ENCODE measurements at places on chromosomes 3 and 15.

- DNase-seq = no peak
Observed at GRCh38 chr3:2099028-2099671, 484 bp downstream of the CNTN4 start.

DNA sequence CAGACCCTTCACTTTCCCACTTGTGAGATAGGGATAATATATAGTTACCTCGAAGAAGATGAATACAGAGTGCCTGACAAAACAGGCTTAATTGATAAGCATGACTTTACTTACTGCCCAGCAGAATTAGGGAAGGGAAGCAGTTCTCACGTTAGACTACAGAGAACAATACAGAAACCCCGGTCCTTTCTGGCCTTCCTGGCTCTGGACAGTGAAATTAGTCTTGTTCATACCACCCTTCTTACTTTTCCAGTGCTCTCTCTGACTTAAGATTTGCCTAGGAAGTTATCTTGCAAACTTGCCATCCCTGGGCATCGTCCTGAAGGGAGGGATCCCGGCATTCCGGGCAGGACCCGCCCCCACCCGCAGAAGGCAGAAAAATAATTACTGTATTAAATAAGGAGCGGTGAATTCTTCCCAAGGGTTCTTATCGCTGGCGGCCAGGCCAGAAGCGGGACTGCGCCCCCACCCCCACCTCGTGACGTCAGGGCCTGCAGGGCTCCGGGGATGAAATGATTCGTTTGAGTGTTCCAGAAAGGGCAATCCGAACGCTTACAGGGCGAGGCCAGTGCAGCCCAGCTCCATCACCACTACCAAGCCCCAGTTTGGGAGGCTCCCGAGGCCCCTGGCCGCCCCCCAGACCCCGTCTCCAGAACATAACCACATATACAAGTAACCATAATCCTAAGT lies 8.4 kb downstream of the SOX2 start:
- no peak for DNase-seq

DNA sequence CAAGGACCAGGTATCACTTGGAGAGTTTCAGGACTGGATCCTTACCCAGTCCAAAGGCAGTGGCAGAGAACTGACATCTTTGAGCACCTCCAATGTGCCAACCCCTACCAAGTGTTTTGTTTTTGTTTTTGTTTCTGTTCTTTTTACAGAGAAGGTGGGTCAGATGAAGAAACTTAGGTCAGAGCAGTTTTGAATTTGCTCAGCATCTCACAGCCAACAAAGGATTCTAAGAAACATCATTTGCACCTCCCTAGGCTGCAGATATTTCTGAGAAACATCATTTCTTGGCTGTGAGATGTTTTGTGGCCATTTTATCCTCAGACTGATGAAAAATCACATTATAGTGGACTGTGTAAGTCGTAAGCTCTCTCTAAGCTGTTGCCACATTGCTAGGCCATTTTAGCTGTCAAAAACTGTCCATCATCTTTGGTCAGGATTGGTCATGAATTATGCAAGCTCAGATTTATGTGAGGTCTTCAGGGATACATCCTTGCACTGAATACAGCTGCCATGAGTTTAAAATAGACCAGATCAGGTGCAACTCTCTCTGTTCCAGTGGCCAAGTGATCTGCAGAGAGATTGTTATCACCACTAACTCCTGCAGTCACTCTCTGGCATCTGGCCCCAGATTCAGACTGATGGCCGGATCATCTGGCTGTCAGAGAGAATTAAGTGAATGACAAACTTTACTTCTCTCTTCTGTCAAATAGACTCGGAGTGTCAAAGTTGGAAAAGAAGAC lies 341.5 kb downstream of the EPHB1 start:
- DNase-seq = no peak

- DNase-seq = no peak
Observed at GRCh38 chr3:54764911-54765310, 162.9 kb downstream of the LRTM1 start.

GRCh38 chr15:31387479-31388118 lies 61.0 kb downstream of the KLF13 start:
- no peak for DNase-seq

GRCh38 chr3:81864272-81864671 lies 102.8 kb upstream of the GBE1 start:
- no peak for DNase-seq

GRCh38 chr3:126621627-126622345 lies 33.1 kb downstream of the TXNRD3 start:
- no peak for DNase-seq

DNA sequence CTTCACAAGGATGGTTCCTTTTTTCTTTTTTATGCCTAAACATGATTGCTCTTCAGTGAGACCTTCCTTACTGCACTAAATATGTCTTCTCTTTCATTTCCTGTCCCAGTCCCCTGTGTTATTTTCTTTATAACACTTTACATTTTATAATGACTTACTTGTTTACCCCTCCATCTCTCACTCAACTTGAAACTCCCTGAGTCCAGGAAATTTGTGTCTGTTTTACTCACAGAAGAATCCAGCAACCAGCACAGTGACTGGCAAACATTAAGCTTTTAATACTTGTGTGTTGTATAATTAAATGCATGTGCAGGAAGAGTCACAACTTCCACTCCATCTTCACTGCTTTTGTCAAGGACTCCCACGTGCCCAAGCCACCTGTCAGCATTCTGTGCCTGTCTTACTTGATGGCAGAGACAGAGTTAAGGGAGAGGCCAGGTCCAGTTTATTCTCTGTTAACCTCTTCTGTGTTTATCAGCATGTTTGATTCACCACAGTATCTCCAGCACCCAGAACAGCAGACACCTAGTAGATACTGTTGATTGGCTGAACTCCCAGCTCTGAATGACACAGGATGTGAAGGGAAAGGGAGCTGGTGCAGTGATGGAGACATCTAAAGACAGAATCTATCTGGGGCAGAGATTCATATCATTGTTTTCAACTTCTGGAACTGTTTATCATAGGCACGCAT lies 42.8 kb downstream of the SSR3 start:
- DNase-seq = no peak

GRCh38 chr3:124791142-124791541 lies 60.9 kb downstream of the UMPS start:
- DNase-seq = no peak

DNA sequence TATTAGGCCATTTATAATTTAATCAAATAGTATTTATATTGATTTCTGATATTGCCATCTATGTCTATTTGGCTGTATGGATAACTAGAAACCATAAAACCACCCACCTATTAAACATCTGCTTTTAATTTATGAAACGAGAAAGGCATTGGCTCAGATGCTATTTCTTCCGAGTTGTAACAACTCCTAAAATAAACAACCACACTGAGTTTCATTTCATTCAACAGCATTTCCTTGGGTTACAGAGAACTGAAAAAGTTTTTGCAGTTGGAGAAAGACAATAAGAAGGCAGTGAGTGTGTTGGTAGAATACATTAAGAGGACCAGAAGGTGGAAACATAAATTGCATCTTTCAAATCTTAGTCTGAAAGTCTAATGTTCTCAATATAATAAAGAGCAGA lies 79.1 kb downstream of the AQR start:
- DNase-seq = no peak

GRCh38 chr3:73326396-73326795 lies 264.9 kb downstream of the EBLN2 start:
- DNase-seq = no peak

GRCh38 chr15:76239786-76240185 lies 71.5 kb downstream of the ETFA start:
- no peak for DNase-seq

DNA sequence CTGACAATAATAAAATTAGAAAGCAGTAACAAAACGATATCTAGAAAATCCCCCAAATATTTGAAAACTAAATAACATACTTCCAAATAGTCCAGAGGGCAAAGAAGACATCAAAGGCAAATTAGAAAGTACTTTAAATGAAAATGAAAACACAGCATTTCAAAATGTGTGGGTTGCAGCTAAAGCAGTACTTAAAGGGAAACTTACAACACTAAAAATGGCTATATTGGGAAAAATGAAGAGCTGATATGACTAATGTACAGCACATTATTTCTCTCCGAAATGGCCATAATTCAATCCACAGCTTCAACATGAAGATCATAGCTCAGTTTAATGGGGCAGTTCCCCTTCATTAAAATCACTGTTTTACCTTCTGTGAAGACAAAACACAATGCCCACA lies 71.9 kb downstream of the FBXL22 start:
- no peak for DNase-seq

DNA sequence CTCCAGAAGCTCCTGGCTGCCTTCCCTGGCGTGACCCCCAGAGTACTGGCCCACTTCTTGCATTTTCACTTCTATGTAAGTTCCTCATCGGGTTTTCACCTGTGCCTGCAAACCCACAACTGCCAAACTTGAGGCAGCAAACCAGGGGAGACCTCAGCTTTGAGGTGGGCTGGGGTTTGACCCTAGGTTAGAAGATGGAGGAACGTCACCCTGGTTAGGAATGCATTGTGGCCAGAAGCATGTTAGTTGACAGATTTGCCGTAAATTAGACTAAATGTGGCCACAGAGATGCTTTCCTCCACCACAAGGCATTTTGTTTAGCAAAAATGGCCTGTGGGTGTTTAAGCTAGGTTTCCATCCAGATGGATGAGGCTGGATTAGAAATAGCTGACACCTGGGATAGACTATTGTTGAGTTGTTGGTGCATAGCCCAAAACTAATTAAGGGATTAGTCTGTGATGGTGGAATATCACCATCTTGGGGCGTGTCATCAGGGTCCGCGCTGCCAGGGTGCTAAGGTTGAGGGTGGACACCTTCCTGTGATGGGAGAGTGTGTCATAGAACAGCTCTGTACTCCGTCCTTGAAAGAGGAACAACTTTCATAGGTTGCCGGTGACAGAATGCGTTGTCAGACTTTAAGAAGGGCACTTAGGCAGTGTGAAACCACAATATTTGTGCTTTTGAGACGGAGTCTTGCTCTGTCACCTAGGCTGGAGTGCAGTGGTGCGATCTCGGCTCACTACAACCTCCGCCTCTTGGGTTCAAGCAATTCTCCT lies 3.6 kb downstream of the NISCH start:
- DNase-seq = no peak

GRCh38 chr15:90812171-90812957 lies 56.0 kb upstream of the FURIN start:
- no peak for DNase-seq

DNA sequence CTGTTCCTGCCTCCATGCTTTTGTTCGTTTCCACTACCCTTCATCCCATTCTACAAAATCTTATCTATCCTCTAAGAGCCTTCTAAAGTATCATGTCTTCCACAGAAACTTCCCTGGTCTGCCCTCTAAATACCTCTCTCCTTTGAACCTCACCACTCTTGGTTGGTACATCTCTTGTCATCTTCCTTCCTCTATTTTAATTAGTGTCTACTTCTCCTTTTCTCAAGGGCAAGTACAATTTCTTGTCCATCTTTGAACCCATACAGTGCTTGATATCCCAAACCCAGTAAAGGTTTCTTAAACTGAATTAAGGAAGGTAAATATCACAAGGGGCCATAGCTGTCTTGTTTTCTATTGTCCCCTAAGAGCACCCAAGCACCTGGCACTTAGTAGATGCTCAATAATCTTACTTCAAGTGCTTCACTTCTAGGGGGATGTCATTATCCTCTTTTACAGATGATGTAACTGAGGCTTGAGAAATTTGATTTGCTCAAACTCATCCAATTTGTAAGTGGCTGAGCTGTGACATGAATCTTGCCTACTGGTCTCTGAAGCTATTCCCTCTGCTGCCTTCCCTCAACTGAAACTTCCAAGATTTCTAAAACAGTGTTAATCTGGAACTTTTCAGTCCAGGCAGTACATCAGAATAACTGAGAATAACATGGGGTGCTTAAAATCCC lies 2.6 kb upstream of the DAPK2 start:
- no peak for DNase-seq

DNA sequence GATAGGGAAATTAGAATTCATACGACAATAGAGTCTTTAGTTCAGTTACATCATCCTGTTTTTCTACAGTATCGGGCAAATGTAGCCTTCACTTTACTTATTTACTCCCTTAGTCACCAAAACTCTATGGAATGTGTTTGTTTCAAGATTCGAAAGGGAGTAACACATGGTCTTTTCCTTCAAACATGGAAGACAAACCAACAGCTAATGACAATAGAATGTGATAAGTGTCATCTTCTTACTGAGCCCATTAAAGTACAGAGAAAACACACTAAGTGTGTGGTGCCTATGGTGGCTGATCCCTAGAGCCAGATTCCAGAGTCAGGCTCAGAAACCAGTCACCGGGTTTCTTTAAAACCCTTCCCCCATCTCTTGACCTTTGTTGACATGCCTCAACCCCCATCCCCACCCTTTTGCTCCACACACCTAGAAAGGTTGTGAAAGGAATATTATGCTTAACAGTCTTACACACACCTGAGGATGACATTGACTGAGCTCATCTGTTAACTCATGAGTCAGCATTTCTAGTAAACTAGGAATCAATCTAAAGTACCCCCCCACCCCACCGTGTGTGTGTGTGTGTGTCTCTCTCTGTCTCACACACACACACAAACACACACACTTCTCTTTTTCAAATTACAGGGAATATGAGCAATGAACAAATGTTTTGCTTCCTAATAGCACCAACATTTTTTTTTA lies 549.6 kb upstream of the CCDC54 start:
- no peak for DNase-seq

- no peak for DNase-seq
Observed at GRCh38 chr3:124361566-124361965, 368.7 kb upstream of the UMPS start.

GRCh38 chr15:32987067-32987466 lies 207.4 kb downstream of the FMN1 start:
- no peak for DNase-seq

DNA sequence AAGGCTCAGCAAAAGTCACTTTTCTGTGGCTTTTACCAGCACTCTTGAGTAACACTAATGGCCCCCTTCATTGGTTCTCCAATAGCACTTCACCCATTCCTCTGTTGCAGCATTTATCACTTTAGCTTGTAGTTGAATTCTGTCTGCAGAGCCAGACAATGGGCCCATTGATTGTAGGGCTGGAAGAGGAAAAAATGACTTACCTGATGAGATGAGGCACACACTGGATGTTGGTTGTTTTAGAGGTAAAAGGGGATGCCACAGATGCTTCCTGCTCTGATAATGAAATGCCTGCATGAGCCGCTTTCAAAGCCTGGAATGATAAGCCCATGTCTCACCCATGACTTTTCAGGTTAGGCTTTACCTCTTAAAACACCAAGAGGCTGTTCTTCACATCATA lies 64.3 kb downstream of the PLAAT1 start:
- DNase-seq = no peak

GRCh38 chr3:196202516-196202970 lies 8.7 kb downstream of the ZDHHC19 start:
- DNase-seq = no peak

GRCh38 chr3:169907476-169907875 lies 3.9 kb upstream of the SAMD7 start:
- DNase-seq = no peak
